ENCODE measurements at places on chromosomes 7 and 10. TPM values are rescaled to one million over a fixed set of nuclear protein-coding genes. Genes with fewer than 3 reads are reported as not detected.

Gene CLCN1
- 0.08 TPM for total RNA-seq

Gene HMX3
- total RNA-seq: not detected

Gene NUTM2E
- total RNA-seq: not detected

Gene CLDN4
- 0.11 TPM for total RNA-seq

Gene CABCOCO1
- not detected for total RNA-seq

Gene RARRES2
- 24.0 TPM for total RNA-seq

Gene TAS2R3
- total RNA-seq: 0.32 TPM

Gene CTTNBP2
- total RNA-seq: 2.0 TPM

Gene OGDHL
- 1.8 TPM for total RNA-seq

Gene ANXA8
- 0.24 TPM for total RNA-seq

Gene FEZF1
- total RNA-seq: not detected

Gene NUTM2B
- 1.2 TPM for total RNA-seq

Gene GIMAP7
- 22.2 TPM for total RNA-seq

Gene LDB3
- total RNA-seq: 1,375 TPM

Gene AGAP5
- total RNA-seq: 3.5 TPM

Gene ZNF735
- total RNA-seq: not detected

Gene KCNIP2
- 516 TPM for total RNA-seq

Gene MMD2
- not detected for total RNA-seq

Gene TRIM73
- 0.94 TPM for total RNA-seq

Gene GPR26
- total RNA-seq: not detected

Gene RBP4
- 4.9 TPM for total RNA-seq

Gene NAT16
- total RNA-seq: not detected

Gene PRKG1
- total RNA-seq: 28.2 TPM
